ENCODE measurements at places on chromosomes 2 and 18. TPM values are rescaled to one million over a fixed set of nuclear protein-coding genes. Genes with fewer than 3 reads are reported as not detected.

The RRM2 gene
- total RNA-seq: 18.1 TPM

The CHPF gene
- total RNA-seq: 796 TPM

The SERPINB11 gene
- 0.50 TPM for total RNA-seq

GRCh38 chr2:86671337-86671981, 47.8 kb upstream of the RNF103 start:
- H3K27ac ChIP-seq: peak overlapping the region; percentile 59
- H3K36me3 ChIP-seq: no peaks in the 10 kb centered on the region
- H3K4me3 ChIP-seq: no peak overlapping the region
- peaks cover 12% of the 10 kb centered on the region for H3K4me1 ChIP-seq
- DNase-seq: peak; percentile 26

- no peak overlapping the region for H3K4me3 ChIP-seq
- DNase-seq: no peak
- H3K36me3 ChIP-seq: no peaks in the 10 kb centered on the region
These were observed 31.6 kb downstream of the AOX1 start for GRCh38 chr2:200617156-200618053.
